Forelimb muscle (tissue), 1 donor: ENCODE measurements at places on chromosomes 13 and 19.

DNA sequence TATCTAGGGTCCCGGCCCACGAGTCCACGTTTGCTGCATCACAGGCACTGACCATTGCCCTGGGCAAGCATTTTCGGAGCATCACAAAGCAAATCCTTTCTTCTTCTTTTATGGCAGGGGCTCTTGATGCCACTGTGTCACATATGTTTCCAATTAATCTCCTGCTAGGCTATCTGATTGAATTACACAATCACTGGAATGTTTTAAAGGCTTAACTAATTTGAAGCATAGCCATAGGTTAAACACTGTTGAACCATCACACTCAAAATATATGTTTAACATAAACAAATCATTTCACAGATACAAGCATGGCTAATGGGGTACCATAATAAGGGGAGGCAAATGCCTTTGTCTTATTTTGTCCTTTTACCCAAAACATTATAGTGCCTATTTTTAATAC, 338.3 kb downstream of the POU4F1 start:
- no peak for DNase-seq

DNA sequence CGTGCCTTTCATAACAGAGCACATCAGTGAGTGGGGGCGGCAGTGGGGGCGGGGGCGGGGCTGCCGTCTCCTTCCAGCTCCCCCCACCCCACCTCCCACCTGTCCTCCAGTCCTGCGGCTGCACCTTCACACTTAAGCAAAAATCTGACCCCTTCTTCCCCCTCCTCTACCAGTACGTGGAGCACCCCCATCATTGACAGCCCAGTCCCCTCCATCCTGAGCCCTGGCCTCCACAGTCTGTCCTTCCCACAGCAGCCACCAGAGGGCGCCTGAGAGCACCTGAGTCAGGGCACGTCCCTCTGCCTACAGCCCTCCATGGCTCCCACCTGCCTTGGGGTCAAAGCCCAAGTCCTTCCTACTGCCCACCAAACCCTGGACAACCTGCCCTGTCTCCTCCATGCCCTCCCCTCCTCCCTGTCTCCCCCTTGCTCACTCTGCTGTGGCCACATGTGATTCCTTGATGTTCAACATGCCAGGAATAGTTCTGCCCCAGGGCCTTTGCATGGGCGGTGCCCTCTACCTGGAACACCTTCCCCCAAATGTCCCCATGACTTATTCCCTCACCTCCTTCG, 4.0 kb downstream of the EBI3 start:
- DNase-seq = no peak

DNA sequence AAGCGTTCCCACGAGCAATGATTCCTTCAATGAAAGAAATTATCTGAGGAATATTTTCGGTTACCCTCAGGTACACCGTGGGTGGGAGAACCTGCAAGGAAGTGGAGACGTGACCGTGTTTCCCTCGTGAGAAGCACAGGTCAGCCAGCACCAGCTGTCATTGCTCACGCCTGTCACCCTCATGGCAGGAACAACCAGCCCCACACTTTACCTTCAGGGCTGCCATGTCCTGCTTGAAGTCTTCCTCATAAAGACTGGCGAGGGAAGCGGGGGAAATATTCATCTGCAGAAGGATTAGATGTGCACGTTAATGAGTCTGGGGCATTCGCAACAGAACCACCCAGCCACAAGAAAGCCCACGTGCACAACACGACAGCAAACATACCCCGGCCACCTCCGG, 18.2 kb downstream of the CARS2 start:
- DNase-seq = no peak

DNA sequence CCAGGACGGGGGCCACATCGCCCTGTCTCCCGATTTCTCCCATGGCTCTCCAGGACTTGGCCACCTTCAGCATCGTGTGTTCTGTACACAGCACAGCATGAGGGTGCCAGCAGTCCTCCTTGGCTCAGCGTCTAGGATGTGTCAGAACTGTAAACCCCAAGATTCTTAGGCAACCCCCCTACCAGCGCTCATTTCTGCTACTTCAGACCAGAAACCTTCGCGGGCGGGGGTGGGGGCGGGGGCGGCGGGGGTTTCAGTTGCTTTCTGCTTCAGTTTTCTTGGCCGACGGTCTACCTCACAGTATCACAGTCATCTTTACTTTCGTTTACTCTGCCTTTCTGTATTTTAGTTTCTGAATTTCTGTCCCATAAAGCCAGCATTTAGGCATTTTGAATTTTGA, 82.4 kb downstream of the GGACT start:
- no peak for DNase-seq

DNA sequence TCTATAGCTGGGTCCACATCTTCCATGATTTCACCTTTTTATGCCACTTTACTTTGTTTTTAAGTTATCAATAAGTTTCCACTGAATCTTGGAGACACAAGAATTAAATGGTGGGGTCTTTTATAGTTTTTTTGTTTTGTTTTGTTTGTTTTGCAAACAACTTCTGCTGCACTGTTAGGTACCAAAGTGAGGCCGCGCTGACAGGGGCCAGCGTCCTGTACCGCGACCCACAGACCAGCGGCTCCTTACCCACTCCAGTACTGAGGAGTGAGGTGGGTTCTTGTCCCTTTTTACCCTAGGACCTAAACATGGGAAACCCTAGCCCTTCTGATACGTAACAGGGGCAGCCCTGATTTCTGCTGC, 75.8 kb upstream of the MCF2L start:
- DNase-seq = no peak

DNA sequence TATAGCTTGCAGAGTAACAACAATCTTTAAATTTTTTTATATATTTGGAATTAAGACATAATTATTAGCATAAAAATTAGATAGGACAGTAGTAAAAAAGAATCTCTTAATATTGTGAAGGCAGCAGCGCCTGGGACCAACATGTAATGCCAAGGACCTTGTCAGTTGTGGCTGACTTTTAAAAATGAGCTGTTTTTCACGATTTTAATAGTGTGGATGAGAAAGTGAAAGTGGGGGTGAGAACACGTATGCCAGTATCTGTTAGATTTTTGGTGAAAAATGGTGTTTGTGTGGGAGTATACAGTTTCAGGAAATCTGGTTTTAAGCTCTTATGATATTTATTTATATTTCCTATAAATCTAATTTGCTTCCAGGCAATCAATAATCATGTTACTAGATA, 125.2 kb downstream of the LMO7 start:
- DNase-seq = no peak

- DNase-seq = no peak
Observed at GRCh38 chr13:95275322-95276036, 25.8 kb downstream of the ABCC4 start.

- no peak for DNase-seq
Observed at GRCh38 chr19:53537121-53537520, 824 bp upstream of the ZNF331 start.

- no peak for DNase-seq
Observed at GRCh38 chr13:102484329-102484728, 82.5 kb upstream of the FGF14 start.

DNA sequence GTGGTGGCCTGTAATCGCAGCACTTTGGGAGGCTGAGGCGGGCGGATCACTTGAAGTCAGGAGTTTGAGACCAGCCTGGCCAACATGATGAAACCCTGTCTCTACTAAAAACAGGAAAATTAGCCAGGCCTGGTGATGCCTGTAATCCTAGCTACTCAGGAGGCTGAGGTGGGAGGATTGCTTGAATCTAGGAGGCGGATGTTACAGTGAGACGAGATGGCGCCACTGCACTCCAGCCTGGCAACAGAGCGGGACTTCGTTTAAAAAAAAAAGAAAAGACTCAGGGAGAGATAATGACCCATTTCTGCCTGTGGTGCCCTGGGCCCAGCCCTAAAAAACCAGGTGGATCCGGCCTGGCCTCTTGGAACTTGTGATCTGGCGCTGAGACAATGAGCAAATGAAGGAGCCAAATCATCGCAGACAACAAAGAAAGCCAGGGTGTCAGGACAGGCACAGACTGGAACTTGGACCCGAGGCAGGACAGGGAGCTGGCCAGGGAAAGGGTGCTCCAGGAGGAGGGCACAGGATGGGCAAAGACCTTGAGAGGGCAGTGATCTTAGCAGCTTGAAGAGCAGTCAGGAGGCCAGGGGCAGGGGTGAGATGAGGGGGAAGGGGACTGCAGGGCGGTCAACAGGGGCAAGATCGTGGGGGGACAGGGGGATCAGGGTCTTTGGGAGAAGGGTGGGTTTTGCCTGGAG, 962 bp upstream of the JAK3 start:
- DNase-seq = no peak

- no peak for DNase-seq
Observed at GRCh38 chr19:58001895-58002369, 688 bp downstream of the ZNF606 start.

DNA sequence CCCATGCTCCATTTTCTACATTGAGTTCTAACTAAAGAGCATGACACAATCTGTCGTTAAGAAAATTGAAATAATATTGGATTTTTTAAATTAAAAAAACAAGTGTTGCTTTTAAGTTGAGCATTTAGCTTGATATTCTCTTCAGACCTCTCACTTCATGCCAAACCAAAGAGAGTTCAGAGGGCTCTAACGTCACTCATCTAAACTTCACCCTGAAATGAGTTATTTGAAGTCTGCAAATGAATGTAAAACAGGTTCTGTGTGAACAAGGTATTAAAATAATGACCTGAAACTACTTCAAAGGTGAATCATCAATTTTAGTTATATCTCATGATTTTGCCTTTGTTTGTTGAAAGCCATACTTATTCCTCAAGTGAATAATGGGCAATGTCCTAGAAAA, 61.8 kb downstream of the MRPL57 start:
- no peak for DNase-seq
